Effector CD4-positive, alpha-beta T cell (primary cell): ENCODE measurements at places on chromosomes 16 and 17.

DNA sequence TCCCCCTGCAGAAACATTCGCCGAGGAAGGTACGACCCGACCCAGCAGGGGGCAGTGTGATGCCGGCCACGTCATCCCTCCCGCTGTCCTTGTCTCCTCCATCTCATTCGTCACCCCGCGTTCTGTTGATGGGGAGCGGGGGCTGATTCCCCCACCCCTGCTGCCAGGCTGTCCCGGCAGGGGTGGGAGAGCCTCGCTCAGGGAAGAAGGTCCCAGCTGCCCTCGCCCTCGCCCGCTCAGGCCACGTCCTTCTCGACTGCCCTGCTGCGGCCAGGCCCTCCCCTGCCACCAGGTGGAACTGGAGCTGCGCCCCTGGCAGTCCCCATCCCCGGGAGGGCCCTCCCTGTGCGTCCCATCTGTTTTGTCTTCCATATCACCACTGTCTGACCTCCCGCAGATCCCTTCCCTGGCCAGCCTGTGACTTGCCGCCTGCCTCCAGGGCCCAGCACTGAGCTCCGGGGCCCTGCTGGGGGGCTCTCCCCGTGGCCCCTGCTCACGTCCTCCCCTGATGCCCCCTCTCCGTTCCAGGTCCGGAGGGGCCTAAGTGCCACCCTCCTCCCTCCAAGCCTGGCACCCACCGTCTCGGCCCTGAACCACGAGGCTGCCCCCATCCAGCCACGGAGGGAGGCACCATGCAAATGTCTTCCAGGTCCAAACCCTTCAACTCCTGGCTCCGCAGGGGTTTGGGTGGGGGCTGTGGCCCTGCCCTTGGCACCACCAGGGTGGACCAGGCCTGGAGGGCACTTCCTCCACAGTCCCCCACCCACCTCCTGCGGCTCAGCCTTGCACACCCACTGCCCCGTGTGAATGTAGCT is 20.6 kb downstream of the ADAM11 start:
- DNase-seq = peak; percentile 76

DNA sequence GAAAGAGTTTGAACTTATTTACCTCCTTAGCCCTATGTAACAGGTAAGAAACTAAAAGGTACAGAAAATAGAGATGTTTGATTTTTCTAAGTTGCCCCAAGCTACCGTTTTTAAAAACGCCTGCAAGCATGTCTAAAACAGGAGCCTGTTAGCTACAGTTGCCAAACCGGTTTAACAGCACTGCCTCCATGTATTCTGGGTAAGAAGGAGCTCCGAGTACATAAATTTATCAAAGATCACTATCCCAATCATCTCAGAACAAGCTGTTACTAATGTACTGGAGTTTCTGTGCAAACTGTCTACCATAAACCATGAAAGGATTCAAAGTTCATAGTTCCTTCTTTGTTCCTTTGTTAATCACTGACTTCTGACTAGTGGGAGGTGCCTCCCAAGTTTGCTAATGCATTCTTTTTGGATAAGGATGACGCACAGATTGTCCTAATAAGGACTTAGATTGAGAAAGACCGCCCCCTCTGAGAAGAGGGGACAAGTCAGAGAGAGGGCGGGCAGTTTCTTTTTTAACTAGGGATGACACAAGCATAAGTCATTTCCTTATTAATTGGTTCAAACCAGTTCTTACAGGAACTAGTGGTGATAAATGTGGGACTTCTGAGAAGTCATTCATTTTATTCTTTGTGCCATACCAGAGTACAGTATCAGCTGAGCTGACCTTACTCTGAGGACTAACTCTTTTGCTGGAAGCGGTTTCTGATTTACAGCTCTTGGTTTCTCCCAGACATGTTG is 55.3 kb downstream of the TUBD1 start:
- peak; percentile 74 for DNase-seq

DNA sequence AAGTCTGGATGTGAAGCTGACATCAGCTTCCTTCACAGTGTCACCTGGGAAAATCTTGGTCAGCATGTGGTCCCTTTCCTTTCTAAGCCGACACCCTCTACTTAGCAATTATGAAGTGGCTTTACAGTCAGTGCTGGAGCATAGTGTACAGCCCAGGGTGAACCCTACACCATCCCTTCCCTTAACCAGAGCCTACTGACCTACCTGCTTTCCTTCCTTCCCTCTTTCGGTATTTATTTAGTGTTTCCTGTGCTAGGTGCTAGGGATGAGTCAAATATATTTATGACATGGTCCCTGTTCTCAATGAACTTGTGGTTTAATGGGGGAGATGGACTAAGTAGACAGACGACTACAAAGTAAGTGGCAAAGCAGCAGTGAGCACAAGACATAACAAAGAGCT is 77.5 kb downstream of the CDK5R1 start:
- no peak for DNase-seq

- no peak for DNase-seq
Measured at GRCh38 chr16:58506241-58507194, 6.6 kb downstream of the NDRG4 start.

GRCh38 chr17:10429421-10430045 is 7.8 kb upstream of the MYH8 start:
- DNase-seq = no peak
